ENCODE measurements at places on chromosomes 16 and 17.

DNA sequence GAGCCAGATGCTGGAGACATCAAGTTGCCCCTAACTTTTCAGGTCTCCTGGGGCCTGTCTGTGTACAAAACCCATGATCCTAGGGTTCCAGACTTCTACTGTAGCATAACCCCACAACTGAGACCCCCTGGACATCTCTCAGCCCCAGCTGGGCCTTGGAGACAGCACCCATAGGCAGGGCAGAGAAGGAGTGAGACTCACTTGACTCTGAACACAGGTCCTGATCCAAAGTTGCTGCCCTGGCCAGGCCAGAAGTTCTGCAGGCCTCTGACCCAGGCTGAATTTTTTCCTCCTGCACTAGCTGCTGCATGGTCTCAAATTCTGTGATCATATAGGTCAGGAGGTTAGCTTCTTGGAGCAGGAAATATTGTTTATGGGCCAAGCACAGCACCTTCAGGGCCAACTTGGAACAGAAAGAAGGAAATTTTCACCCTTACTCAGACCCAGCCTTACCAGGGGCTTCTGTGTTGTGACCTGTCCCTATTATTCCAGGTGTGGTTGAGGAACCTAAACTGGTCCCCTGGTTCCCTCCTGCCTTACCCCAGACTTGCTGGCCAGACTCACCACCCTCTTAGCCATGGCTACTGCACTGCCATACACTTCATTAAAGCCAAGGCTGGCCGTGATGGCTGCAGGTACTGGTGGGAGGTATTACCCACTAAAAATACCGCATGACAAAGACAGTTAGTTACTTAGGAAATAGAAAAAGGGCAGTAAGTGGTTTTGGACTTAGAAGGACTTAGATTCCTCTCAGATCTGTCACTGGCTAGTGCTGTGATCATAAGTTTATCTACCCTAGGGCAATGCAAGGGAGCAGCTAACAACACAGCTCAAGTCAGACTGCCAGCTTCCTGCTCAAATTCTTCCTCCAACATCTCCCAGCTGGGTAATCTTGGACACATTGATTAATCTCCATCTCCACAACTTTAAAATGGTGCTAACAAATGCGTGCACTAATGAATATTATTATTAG is 2180.1 kb downstream of the TP53TG3F start:
- no peak for DNase-seq

- no peak for DNase-seq
Observed at GRCh38 chr17:29190592-29191207, 10.5 kb upstream of the MYO18A start.

- no peak for DNase-seq
Observed at GRCh38 chr16:55471448-55472097, 7.4 kb upstream of the MMP2 start.

GRCh38 chr16:11203111-11203623 is 52.8 kb downstream of the SOCS1 start:
- no peak for DNase-seq

- DNase-seq, result peak; percentile 30
Observed at GRCh38 chr16:9061358-9061813, 30.1 kb upstream of the HAPSTR1 start.

- no peak for DNase-seq
Observed at GRCh38 chr17:65593855-65594845, 32.7 kb upstream of the AXIN2 start.

DNA sequence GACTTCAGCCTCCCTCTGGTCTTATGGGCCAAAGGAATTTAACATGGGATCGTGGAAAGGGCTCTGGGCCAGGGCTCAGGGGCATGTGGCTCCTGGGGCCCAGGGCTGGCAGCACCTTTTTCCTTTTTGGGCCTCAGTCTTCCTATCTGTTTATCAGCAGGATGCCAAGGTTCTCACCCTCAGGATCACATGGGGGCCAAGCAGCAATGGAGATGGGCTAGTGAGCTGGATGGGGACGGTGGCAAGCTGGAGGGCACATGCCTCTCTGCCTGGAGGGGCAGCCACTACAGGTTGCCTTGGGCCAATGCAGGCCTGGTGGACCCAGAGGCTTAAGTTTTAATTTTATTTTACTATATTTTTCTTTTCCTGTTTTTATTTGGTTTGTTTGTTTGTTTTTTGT is 95.4 kb downstream of the CYLD start:
- DNase-seq, result no peak

- DNase-seq, result no peak
Observed at GRCh38 chr16:52033992-52034391, 513.0 kb downstream of the TOX3 start.

- no peak for DNase-seq
Observed at GRCh38 chr16:59748531-59748930, 1014.4 kb upstream of the GOT2 start.

GRCh38 chr16:67157106-67157748 is 2.5 kb downstream of the TRADD start:
- DNase-seq, result no peak

DNA sequence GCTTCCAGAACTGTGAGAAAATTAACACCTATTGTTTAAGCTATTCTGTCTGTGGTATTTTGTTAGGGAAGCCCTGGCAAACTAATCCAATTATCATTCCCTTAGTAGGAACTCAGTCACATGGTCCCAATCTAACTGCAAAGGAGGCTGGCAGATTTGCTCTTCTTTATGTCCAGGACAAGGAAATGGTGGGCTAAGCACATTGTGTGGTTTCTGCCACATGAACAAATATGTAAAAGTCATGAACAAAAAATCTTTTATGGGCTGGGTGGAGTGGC is 278.6 kb upstream of the RPL38 start:
- DNase-seq, result no peak

- DNase-seq, result no peak
Observed at GRCh38 chr16:83231729-83232128, 576.0 kb upstream of the HSBP1 start.

- DNase-seq, result no peak
Observed at GRCh38 chr16:25553711-25554436, 137.9 kb upstream of the HS3ST4 start.

- DNase-seq, result no peak
Observed at GRCh38 chr16:68517606-68518166, 21.4 kb upstream of the ZFP90 start.

DNA sequence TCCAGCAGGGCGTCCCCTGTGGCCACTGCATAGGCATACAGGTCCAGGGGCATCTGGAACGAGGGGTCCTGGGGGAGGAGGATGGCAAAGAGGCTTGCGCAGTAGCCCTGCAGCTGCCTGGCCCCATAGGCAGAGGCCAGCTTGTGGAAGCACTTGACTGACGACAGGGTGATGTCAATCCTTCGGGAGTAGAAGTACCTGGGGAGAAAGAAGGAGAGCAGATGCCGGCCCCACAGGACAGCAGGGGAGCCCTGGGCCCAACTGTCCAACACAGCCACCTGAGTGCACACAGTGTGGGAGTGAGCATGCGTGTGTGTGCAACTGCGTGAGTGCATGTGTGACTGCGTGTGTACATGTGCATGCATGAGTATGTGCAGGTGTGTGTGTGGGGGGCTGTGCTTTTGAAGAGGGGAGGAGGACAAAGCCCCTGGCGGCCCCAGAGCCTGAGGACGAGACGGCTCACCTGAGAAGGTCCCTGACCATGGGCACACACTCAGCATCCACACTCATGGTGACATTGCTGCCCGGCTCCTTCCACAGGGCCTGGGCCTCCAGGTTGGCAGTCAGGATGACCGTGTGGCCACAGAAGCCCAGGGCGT is 7.1 kb downstream of the LGALS3BP start:
- DNase-seq, result no peak

- DNase-seq, result no peak
Observed at GRCh38 chr17:66414561-66415175, 112.3 kb downstream of the PRKCA start.

- DNase-seq, result no peak
Observed at GRCh38 chr16:15545544-15545943, 97.4 kb downstream of the MARF1 start.

DNA sequence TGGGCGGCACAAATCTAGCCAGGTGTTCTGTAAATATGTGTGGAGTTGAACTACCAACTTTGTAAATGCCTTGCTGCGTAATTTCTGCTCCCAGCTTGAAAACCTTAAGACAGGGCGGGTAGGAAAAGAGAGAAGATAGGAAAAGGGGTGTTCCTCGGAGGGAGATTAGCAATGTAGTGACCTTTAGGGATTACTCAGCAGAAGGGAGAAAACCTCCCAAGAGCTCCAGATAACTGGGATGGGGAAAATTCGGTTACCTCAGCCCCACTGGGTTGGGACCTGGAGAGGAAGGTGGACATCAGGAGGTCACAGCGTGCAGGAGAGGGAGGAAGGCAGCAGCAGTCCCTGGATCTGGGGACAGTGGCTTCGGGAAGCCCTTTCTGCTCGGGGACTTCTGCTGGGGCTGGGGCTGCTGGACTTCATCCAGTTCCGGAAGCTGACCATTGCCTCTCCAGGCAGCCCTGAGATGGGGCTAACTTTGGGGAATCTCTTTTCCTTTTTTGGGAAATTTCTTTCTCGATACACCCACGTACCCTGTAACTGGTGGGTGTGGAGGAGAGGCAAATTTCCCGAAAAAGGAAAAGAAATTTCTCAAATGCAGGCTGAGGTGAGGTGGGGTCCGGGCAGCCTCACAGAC is 39.2 kb downstream of the MPRIP start:
- no peak for DNase-seq

DNA sequence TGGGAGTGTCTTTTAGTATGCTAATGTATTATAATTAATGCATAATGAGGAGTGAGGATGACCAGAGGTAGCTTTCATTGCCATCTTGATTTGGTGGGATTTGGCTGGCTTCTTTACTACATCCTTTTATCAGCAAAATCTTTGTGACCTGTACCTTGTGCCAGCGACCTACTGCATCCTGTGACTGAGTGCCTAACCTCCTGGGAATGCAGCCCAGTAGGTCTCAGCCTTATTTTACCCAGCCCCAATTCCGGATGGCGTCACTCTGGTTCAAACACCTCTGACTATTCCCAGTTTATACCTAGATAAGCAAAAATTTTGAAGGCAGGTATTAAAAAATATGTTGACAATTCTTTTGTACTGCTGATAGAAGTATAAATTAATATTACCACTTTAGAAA is 10.5 kb upstream of the BLMH start:
- DNase-seq, result no peak

- no peak for DNase-seq
Observed at GRCh38 chr16:27549464-27549745, 308 bp downstream of the GTF3C1 start.

DNA sequence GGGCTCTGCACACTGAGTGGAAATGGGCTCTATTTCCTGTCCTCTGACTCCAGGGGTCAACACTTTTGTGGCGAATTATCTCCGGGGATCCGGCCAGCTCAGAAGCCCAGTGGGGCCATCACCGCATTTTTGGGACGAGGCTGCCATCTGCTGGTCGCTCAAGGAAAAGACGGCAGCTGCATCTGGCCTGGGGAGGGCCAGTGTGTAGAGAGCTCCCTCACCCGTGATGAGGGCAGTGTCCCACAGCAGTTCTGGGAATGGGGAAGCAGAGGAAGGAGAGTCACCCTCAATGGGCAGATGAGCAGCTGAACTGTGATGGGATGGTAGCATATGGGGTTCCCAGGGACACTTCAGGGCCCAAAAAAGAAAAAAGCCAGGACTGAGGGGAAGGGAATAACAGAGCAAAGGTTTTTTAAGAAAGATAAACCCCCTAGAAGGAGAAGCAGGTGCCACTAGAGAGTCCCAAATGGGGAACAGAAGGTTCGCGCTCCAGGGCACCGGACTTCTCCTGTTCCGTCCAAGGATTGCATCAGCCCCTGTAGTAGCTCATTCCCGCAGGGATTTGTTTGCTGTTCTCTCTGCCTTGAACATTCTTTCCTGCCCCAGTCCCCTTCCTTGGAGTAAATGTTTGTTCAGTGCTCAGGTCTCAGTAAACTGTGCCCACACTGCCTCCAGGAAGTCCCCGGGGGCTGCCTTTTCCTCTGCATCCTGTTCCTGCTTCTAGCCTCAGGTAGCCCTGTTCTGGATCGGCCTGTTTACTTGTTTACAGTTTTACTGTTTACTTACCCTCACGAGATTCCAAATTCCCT is 9.3 kb upstream of the ABCC12 start:
- peak; percentile 64 for DNase-seq

DNA sequence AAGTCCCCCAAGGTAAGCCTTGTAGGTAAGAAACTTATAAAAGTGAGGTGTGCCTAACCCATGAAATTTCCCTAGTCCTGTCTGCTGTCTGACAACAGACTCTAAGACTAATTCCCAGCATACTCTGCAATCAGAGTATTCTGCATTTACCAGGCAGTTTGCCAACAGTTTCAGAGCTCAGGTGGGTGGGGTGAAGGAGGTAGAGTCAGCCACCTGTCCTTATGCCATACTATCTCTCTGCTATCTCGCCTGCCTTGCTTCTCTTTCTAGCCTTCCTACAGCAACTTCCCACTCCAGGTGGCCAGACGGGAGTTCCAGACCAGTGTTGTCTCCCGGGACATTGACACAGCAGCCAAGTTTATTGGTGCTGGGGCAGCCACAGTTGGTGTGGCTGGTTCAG is 2.3 kb downstream of the ATP5MC1 start:
- no peak for DNase-seq

DNA sequence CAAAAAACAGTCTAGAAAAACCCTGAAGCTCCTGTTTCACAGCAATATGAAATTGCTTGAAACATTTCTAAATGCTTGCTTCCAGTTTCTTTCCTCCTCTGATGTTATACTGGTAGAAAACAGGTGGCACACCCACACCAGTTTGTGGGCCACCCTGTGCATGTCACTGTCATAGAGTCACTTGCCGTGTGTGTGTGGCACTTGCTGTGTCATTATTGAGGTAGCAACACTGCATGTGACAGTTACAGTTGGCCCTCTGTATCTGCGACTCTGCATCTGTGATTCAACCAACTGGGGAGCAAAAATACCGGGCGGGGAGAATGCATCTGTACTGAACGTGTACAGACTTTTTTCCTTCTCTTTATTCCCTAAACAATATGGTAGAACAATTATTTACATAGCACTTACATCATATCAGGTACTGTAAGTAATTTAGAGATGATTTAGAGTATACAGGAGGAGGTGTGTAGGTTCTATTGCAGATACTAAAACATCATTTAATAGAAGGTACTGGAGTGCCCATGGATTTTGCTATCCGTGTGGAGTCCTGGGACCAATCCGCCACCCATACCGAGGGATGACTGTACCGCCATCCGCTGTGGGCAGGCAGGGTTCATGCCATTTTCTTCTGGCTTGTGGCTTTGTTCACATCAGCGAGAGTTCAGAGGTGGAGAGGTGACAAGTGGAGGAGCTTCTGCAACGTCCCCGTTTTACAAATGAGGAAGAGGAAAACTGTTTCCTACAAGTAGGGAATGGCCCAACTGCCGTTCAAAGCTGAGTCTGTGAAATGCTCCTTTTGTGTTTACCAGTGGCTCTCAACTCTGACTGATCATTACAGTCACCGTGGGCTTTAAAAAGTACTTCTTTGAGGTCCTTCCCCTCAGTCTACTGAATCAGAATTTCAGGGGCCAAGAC is 373.7 kb downstream of the SNX29 start:
- no peak for DNase-seq

GRCh38 chr17:64236827-64237403 is 26.1 kb downstream of the TEX2 start:
- DNase-seq, result no peak

DNA sequence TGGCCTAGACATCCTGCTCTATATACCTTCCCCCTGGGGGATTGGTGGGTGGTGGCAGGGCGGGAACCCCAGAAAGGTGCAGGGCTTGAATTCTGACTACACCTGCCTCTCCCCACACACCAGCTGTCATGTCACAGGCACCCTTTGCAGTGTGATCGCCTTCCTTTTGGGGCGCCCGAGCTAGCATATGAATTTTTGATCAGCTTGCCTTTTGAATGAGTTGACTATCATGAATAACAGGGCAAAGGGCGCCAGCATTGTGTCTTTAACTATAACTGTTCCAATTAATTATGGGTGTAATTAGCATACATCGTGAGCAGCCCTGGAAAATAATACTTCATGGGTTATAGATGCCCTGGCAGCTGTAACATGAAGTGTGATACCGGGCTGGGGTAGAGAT is 72.7 kb downstream of the CYLD start:
- no peak for DNase-seq

- DNase-seq, result no peak
Observed at GRCh38 chr16:24535827-24536226, 3.5 kb upstream of the RBBP6 start.
